Right atrium auricular region (tissue), 2 donors: ENCODE measurements at places on chromosomes 3 and 15. TPM values are rescaled to one million over a fixed set of nuclear protein-coding genes. Genes with fewer than 3 reads are reported as not detected.

DNA sequence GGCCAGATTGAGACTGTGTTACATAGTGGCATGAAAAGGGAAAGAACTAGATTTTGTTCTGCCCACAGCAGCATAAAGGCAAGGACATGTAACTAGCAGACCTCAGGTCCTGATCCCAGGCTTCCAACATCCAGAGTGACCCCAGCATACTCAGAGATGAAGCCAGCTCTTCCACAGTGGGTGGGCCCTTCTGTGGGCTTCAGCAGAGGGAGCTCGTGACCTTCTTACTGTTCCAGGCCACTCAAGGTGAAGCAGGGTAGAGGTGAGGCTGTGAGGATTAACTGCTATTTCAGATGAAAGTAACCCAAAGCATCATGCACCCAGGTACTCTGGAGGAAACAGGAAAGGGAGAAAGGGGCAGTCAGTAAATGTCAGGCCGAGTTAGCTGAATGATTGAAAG, 905 bp upstream of the SLC24A1 start:
- DNase-seq = no peak

- no peak for DNase-seq
Observed at GRCh38 chr15:29674661-29675533, 147.4 kb downstream of the TJP1 start.

DNA sequence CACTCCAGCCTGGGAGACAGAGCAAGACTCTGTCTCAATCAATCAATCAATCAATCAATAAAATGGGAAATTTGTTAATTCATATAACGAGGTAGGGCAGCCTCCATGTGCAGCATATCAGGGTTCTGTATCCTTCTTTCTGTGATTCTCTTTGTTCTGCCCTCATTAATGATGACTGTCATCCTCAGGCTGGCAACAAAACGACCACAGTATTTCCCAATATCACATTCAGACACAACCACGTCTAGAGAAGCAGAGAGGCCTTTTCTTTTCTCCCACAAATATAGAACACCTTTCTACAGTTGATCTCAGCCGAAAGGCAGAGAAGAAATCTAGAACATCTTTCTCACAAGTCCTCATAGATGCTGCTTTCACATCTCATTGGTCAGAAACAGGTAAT, 11.2 kb downstream of the CEP19 start:
- DNase-seq = no peak

DNA sequence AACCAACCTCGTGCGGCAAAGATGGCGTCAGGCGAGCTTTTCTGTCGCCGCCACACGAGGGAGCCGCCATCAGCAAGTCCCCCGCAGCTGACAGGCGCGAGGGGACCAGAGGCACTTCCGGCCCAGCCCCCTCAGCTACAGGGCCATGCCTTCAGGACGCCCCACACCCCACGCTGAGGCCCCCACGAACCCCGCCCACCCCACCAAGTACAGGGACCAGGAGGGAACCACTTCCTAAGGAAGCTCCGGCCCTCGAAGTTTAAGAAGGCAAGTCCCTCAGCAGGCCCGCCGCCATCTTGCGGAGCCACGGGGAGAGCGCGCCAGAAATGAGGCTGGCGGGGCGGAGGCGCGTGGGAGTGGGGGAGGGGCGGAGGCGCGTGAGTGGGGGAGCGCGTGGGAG, 790 bp downstream of the DAZL start:
- DNase-seq = no peak

GRCh38 chr15:33179874-33180273, 14.6 kb downstream of the FMN1 start:
- DNase-seq = no peak

The MED12L gene
- 0.35 TPM for total RNA-seq
